Stimulated activated CD4-positive, alpha-beta T cell treated with anti-CD3 and anti-CD28 coated beads, Interleukin-1b, Interleukin-23, amount 100 ng/mL, for 1 hour (primary cell): ENCODE measurements at places on chromosomes 4 and X.

GRCh38 chr4:110085131-110085530 is 113.3 kb downstream of the ELOVL6 start:
- no peak for DNase-seq

DNA sequence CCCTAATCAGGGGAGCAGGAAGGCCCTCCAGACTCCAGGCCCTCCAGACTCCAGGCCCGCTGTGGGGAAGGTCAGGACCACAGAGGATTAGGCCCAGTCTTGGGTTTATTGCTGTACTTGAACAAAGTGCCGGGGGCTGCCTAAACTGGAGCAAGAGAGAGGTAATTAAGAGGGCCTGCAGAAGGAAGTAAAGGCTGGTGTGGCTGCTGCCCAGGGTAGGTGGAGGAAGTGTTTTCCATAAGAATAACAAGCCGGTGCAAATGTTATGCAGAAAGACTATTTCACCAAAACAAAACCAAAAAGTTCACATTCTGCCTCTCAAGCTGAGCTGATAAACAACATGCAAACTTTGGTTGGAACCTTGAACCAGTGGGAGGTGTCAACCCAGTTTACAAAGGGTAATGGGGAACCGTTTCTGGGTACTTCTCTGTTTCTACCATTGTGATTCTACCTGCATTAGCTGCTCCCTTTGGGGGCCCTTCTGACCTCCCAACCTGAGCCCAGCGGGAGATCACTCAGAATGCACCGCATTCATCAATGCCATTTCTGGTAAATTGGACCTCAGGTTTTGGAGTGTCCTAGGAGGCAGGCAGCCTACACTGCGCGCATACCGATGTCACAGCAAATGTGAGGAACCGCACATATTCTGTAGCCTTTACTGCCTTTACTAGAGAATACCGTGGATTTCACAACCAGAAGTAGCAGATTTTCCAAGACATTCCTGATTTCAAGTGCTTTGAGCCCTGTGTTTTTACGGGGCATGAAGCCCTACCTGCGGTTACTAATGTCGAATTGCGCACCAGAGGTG is 59.7 kb upstream of the BCOR start:
- DNase-seq, result no peak

GRCh38 chr4:1775731-1776500 is 17.2 kb upstream of the FGFR3 start:
- DNase-seq, result no peak

DNA sequence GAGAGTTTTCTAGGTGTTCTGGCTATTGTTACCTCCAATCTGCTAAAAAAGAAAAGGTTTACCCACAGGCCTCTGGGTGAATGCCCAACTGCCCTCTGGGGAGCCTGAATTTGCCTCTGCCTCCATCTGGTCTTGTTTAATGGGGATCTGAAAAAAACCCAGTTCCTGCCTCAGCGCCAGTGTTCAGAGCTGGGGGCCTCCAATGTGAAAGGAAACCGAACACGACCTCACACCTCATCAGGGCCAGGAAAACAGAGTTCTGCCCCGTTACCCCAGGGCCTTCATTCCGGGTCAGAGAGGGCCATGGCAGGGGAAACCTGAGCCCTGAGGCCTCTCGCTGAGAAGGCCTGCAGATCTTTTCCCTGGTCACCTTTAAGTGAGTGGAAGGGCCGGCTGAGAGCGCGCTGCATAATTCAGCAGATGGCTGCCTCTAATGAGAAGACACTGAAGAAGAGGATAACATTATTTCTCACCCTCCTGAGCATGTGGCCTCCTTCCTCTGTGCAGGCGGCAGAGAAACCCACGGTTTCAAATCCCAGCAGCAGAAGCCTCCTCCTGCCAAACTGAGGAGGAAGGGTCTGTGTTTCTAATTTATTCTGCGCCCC is 6.8 kb downstream of the SEPTIN6 start:
- no peak for DNase-seq
